ENCODE measurements at places on chromosomes 2 and 18. TPM values are rescaled to one million over a fixed set of nuclear protein-coding genes. Genes with fewer than 3 reads are reported as not detected.

SDC1 gene
- 9.6 TPM for total RNA-seq

CHRND gene
- total RNA-seq: not detected

GCG gene
- not detected for total RNA-seq

TMEM127 gene
- 13.9 TPM for total RNA-seq

HOXD3 gene
- not detected for total RNA-seq

G6PC2 gene
- total RNA-seq: not detected

OBSL1 gene
- total RNA-seq: 84.6 TPM

GPR55 gene
- total RNA-seq: not detected

DNAJC5G gene
- total RNA-seq: not detected

HOXD4 gene
- not detected for total RNA-seq

SATB2 gene
- total RNA-seq: 36.4 TPM

TTC39C gene
- 15.7 TPM for total RNA-seq

UGT1A3 gene
- total RNA-seq: not detected

CERKL gene
- total RNA-seq: not detected

TTC32 gene
- total RNA-seq: 3.0 TPM

GPR35 gene
- 0.23 TPM for total RNA-seq

COL4A4 gene
- 6.8 TPM for total RNA-seq

FRZB gene
- not detected for total RNA-seq

PIKFYVE gene
- total RNA-seq: 19.0 TPM

SAG gene
- total RNA-seq: not detected

DOK6 gene
- total RNA-seq: 0.45 TPM

FOXI3 gene
- not detected for total RNA-seq

DYSF gene
- 2.5 TPM for total RNA-seq
